ENCODE measurements at places on chromosomes 13 and 19.

DNA sequence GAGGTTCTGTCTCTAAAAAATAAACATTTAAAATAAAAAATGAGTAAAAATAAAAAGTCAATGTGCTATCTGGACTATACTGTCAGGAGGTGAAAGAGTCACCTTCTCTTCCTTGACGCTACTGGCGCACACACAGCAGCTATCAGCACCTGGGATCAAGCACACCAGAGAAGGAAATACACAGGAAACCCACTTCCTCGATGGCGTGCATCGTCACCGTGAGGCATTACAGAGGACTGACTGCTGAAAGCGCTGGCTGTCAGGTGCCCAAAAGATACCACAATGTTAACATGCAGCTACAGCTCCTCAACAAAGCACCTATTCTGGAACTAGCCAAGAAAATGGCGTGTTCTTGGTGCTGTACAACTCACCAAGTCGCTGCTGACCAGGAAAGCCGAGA lies 6.1 kb downstream of the SLC35E1 start:
- no peak for DNase-seq

DNA sequence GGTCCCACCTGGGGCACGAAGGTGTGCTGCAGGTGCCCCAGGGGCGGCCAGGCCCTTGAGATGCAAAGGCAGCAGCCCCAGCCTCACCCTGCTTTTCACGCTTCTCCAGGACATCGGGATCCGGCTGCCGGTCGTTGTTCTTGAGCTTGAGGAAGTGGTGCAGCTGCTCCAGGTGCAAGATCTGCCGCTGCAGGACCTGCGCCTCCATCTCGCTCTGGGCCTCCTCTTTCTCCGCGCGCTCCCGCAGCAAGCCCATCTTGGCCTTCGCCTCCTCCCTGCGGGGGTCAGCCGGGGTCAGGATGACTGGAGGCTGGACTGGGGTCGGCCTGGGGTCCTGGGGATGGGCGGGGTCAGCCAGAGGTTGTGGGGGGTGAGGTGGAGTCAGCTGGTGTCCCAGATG lies 21.5 kb upstream of the EMP3 start:
- DNase-seq = no peak

DNA sequence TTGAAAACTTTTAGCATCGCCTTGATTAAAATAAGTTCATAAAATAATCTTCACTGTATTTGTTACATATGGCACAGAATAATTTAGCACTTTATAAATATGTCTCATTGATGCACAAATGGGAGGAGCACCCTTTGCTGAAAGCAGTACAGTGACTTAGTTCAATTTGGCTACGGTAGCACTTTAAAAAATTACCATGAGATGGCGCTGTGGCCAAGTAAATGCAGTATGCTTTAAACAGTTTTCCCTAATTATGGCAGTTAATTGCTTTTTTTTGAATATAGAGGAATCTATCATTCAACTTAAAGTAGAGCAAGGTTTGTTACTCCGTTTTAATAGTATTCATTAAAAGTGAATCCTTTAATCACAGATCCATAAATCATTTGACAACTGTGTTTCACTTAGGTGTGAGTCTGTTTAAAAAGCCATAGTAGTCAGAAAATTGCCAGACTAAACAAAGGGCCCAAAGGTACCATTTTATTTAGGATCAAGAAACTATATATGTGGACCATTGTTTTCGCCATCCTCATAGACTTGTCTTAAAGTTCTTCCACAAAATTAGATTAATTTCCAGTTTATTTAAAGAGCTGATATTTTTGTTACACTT lies 34.7 kb upstream of the ESD start:
- DNase-seq = peak; percentile 35

DNA sequence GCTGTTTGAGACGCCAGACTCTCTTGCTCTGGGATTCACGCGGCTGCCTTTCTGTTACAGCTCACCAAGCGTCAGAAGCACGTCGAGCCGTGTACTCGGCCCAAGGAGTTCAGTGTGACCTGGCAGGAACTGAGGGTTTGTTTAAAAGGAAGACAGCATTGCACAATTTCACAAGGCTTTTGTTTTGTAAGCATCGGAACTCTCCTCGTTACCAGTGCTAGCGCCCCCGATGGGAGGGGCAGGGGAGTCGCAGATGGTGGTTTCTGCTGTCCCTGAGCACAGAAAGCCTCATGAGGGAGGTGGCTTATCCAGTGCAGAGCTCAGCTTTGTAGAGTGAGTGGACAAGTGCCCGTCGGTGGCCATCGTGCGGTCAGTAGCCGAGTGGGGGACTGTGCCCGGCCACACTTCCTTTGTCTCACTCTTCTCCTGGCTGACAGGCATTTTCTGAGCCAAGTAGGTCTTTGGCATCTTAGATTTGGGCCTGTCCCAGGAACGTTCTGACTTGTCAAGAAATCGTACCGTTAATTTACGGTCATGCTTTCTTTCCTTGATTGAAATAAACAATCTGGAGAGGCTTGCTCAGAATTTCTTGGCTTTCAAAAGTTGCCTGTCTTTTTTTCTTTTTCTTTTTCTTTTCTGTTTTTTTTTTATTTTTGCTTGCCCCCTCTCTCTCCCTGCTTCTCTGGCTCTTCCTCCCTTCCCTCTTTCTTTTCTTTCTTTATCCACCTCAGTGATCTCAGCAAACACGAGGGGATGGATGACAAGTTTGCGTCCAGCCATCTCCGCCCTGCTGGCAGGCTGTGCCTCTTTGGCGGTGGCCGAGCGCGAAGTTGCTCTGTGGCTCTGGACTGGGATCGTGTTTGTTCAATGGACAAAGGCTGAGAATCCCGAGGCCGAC lies 7.7 kb downstream of the KDM4B start:
- peak; percentile 90 for DNase-seq

DNA sequence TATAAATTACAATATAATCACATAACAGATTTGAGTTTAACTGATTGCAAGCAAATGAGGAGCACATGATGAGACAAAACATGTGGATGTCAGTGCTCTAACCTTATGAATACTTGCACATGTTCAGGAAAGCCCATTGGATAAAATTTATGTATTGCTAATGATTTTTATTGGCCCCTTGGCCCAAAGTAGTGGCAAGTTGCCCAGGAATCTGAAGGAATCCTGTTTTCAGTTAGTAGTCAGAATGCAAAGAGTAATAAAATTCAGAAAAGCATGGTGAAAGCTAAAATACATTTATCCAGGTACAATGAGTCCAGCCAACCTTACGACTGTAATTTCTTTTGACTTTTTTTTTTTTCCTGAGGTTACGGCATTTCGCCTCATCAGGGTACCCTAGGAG lies 1539.4 kb downstream of the EFNB2 start:
- no peak for DNase-seq

- no peak for DNase-seq
Measured at GRCh38 chr13:105804561-105805190, 730.8 kb downstream of the EFNB2 start.

- no peak for DNase-seq
Measured at GRCh38 chr19:51427201-51427600, 9.8 kb upstream of the SIGLEC10 start.

- no peak for DNase-seq
Measured at GRCh38 chr13:34637138-34637537, 304.9 kb upstream of the NBEA start.

DNA sequence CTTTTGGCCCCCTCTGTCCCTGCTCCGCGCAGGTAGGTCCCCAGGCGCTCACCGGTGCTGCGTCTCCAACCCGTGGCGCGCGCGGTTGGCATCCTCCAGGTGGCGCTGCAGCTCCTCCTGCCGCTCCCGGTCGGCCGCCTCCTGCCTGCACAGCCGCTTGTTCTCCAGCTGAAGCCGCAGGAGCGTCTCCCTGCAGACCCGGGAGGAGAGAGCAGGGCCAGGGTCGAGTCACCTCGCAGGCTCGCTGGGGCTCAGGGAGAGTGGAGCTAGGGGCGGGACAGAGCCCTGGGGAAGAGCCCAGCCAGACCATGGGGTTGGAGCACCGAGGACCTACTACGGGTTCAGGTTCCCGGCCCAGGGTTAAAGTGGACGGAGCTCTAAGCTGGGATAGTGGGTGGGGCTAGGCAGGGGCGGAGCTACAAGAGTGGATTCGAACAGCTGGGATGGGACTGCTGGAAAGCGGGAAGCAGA lies 9.3 kb downstream of the HOOK2 start:
- DNase-seq = no peak

DNA sequence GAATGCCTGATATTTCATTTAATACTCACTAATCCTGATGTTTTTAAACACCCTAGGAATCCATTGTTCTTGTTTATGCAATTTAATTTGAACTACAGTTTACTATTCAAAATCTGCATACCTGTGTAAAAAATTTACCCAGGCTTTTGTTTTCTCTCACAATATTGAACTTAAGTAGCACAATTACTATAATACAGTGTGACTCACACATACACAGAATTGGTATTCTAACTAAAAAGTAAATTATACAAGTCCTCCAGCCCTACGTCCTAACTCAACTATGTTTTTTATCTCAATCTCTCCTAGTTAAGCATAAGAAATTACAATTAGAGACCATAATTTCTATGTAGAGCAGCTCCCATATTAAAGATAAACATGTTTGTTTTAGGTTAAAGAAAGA lies 41.8 kb downstream of the MYCBP2 start:
- DNase-seq = no peak

DNA sequence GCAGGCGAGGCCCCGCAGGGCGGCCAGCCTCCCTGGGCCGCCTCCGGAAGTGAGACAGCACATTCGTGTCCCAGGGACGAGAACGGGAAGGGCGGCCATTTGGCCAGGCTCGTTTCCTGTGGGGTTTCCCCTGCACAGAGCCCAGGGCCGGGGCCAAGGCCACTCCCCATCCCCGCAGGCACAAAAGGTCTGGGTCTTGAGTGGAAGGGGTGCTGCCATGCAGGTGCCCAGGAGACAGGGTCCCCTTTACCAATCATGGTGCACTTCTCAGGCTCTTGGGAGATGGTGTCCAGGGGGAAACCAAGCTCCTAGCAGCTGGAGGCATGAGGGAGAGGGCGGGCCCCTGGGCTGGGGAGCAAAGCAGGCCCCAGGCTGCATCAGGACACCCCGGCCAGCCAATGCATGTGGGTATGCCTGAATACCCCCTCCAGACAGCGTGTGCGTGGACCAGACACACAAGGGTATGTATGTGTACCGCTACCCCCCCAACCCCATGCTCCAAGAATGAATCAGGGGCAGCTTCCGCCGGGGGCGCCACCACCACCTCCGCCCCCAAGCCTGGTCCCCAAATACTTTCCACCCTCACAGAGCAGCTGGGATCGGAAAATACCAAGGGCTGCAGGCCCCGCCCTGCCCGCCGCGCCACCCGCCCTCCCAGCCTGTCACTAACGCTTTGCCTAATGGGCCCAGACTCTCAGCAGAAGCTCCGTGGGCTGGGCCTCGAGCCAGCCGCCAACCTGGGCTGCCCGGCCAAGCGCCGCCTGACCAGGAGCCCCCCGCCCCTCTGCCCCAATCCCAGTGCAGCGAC lies 37.6 kb upstream of the NANOS3 start:
- no peak for DNase-seq

- no peak for DNase-seq
Measured at GRCh38 chr19:31986951-31987350, 358.5 kb upstream of the ZNF507 start.

DNA sequence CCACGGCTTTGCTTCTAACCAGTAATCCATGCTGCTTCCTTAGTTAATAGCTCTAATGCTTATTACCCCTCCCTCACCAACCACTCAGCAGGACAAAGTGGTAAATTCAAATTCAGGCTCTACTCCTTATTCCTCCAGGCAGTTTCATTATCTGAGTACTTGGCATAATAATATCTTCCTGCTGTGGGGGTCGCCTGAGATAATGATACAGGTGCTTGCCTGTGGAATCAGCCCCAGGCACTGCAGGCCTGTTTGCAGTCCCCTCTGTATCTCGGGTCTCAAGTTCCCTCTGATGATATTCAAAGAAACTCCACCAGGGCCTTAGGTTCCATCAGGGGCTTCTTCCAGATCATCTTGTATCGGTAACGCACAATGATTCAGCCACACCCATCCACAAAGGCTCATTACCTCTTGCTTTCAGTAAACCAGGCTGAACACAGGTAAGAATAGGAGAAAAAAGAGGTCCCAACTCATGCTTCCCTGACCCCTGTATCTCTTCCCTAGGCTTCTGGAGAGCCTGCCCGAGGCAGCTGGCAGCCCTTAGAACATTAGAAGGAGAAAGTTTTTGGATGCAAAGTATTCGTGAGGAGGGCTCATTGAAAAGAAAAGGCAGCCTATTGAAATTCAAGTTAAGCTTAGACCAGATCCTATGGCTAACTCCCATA lies 14.3 kb upstream of the FOXO1 start:
- no peak for DNase-seq

GRCh38 chr13:94661406-94661805 lies 50.9 kb downstream of the SOX21 start:
- DNase-seq = no peak

DNA sequence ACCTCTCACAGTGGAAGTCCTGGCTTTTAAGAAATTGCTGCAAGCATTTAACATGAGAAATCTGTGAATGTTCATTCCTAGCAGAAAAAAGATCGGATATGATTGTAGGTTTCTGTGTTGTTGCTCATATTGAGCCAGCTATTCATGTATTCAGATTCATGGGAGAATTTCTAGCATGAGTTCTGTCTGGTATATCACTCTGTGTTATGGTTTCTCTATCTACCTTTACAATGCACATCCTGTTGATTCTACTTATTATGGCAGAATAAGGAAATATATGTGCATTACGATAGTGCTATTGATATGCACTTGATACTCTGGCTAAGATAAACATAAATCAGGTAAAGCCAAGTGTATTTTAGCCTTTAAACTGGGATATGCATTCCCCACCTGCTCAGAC lies 138.2 kb downstream of the KCNRG start:
- no peak for DNase-seq

GRCh38 chr19:398719-399118 lies 10.2 kb downstream of the C2CD4C start:
- DNase-seq = no peak

DNA sequence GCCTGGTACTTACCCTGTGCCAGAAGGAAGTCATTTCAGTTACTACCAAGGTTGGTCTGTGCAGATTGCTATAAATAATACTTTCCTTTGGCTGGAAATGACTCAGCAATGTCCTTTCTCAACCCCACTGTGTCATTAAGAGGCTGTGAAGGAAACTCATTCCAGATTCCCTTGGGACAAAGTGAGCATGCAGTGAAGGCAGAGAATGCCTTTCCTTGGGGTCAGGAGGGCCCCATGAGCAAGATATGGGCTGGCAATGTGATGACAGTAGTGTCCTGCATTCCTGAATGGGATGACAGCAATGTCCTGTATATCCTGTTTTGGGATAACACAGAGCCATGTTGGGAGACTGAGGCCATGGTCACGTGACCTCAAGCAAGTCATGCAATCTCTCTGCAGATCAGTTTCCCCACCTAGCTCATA lies 213.1 kb upstream of the TMTC4 start:
- no peak for DNase-seq

- DNase-seq = no peak
Measured at GRCh38 chr13:18236528-18236815, 945.2 kb downstream of the TUBA3C start.

GRCh38 chr13:95605448-95606125 lies 38.9 kb downstream of the DZIP1 start:
- DNase-seq = no peak

GRCh38 chr19:55368701-55369563 lies 1.3 kb downstream of the IL11 start:
- DNase-seq = no peak

GRCh38 chr13:107185889-107186288 lies 618.0 kb upstream of the ARGLU1 start:
- no peak for DNase-seq

All from HFF-Myc (cell line).